ENCODE measurements at places on chromosomes 6 and 20.
A peak's percentile ranks its signal among the peaks of the same experiment; 100 is the strongest.

GRCh38 chr6:150036081-150036480, 10.7 kb upstream of the RAET1L start:
- no peak for DNase-seq

DNA sequence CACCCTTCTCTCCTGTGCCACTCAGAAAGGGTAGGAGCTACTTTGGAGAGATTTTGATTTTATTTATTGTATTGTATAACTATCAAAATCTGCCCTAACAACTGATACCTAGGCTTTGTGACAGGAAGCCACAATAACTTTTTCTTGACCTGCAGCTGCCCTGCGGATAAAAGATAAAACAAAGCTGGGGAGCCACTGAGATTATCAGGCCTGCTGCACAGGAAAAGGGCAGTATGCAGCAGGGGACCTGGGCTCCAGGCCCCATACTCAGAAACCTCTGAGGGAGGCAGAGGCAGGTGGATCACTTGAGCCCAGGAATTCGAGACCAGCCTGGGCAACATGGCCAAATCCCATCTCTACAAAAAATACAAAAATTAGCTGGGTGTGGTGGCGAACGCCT, 980 bp upstream of the SNX21 start:
- DNase-seq = no peak

DNA sequence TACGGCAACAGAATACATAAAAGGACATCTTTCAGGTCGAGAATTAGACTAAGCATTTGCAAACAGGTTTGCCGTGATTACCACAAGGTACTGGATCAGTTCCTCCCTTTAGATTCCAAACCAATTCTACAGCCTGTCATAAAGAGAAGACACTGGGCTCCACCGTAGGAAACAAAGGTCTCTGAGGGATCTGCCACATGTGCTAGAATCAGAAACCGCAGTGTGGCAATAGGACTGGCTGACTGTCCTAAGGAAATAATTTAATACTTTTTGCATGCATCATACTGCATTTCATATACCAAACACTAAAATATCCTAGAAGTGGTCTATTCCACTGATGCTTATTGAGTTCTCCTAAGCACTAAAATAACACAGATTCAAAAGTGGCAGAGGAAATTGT, 59.2 kb downstream of the POPDC3 start:
- no peak for DNase-seq

- DNase-seq = no peak
Measured at GRCh38 chr6:49988900-49989299, 19.5 kb upstream of the DEFB113 start.

- DNase-seq = no peak
Measured at GRCh38 chr20:56855708-56856107, 226.6 kb downstream of the TFAP2C start.

DNA sequence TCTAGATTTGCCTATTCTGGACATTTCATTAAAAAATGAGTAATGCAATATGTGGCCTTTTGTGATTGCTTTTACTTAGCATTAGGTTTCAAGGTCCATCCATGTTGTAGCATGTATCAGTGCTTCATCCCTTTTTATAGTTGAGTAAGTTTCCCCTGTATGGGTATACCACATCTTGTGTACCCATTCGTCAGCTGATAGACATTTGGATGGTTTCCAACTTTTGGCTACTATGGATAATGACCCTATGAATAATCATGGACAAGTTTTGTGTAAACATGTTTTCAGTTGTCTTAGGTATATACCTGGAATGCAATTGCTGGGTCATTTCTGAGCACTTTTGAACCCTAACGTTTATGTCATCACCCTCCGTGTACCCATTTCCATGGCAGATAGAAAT, 15.4 kb downstream of the METTL24 start:
- no peak for DNase-seq

DNA sequence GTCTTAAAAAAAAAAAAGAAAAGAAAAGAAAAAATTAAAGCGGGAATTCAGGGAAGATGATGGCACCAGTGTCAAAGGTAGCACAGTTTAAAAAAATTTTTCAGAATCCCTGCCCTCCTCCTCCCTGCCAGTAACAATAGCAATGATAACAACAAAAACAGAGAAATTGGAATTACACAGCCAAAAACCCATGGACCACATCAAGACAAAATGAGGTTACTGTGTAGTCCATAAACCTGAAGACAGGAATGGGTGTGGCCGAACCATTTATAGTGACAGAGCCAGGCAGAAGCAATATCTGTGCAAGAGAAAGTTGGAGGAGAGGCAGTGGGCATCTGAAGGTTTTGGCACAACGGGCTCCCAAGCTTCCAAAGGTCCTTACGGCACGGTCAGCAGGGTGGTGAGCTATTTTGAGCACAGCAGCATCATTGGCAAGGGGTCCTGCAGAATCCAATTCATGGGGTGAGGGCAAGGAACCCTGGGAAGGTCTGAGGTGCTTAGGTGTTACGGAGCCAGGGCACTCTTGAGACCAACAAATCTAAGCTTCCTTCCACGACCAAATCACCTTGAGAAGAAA, 202.3 kb downstream of the GMPR start:
- no peak for DNase-seq

DNA sequence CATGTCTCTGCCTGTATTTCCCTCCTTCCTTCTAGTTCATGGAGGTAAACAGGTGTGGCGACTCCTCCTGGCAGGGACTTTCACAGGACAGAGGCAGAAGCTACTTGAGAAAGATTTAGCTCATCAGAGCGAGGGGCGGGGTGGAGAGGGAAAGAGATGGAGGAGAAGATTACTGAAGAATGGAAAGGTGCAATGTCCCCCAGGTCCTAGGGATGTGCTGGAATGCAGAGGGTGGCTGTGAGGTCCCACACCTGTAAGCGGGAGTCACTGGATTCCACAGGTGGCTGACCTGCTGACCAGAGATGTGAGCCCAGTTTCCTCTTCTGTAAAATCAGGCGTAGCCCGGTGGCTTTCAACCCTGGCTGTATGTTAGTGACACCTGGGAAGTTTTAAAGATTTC, 199.2 kb upstream of the SULF2 start:
- DNase-seq = no peak

DNA sequence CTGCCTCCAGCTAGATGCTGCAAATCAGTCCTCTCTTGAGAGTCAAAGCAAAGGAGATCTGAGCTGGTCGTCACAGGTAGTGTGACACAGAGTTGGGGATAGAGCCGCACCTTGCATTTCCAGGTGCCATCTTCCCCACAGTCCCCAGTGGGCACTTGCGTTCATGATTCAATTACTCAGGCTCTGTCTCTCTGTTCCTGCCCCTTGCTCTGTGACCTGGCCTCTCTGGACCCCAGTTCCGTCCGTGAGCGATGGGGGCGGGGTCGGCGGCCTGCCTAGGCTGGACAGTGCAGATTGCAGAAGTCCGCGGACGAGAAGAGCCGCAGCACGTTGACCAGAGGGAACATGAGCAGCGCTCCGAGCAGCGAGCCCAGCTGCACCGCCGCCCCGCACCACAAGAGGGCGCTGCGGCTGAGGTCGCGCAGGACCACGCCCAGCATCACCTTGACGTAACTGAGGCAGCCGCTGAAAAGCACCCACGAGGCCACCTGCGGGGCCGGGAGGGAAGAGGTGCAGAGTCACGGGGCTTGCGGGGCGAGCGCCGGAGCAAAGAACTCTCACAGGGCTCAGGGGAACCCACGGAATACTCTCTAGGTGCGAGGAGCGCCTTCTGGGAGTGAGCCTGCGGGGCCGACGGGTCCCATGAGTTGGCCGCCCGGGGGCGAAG, 7.4 kb downstream of the SLC52A3 start:
- no peak for DNase-seq

- no peak for DNase-seq
Measured at GRCh38 chr6:21846541-21847451, 253.2 kb downstream of the SOX4 start.

DNA sequence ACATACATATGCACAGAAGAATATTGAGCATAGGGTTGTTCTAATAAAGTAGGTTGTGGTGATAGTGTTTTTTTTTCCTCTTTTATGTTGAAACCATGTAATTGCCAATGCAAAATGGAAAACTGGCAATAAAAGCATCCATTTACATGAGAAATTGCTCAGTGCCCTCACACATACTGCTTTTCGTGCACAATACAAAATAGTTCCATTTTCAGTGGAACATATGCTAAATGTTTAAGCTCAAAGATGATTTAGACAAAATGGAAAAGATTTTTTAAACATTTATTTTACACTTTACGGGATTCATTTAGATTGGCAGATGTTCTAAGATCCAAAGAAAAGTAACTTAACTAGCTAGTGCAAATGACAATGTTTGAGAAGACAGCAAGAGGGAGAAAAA, 678.1 kb upstream of the MANEA start:
- no peak for DNase-seq

GRCh38 chr6:51529240-51529639, 558.2 kb downstream of the PKHD1 start:
- no peak for DNase-seq

DNA sequence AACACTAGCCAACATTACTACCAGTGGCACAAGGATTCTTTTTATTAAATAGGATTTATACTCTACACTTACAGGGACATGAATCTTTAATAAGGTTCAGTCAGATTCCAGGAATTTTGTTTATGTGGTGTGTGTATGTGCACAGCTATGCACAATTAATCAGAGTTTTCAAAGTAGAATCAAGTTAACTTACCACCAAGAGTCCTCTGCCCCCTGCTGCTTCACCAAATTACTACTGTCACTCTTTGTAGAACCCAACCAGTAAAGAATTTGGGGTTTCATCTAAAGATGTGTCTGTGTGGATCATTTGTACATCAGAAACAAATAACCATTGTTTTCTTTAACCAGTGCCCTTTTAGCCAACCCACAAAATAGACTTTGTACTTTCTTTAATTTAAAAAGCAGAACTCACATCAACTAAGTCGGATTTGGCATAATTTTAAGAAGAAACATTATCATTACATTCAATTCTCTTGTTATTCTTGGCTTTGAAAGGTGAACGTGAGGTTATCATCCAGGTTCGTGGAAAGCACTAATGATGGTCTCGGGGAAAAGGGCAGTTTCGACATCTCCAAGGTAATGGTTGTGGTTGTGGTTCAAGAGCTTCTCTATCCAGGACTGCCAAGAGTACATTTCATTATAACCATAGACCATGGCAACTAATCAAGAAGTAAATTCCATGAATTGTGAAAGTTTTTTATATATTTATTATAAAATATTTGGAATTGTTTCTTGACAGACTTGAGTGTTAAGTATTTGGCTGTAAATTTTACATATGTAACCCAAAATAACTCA, 514.3 kb upstream of the ID4 start:
- DNase-seq = no peak

DNA sequence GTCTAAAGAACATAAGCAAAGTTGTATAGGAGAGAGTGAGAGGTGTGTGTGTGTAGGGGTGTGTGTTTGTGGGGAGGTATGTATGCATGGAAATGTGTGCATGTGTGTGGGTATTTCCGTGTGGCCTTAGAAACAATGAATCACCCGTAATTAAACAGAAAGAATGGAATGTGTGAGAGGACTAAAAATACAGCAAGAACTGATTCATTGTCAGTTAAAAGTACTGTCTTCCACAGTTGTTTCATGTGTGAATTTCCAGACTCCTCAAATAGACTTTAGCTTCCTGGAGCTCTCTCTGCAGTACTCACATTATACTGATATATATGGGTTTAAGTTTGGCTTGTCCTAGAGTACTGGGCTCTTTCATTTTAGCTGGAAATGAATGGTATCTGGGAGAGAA, 145.7 kb downstream of the RIMS1 start:
- no peak for DNase-seq

GRCh38 chr6:150418827-150419594, 50.2 kb downstream of the IYD start:
- DNase-seq = peak; percentile 5

- DNase-seq = no peak
Measured at GRCh38 chr6:170198298-170198697, 92.6 kb downstream of the DLL1 start.

DNA sequence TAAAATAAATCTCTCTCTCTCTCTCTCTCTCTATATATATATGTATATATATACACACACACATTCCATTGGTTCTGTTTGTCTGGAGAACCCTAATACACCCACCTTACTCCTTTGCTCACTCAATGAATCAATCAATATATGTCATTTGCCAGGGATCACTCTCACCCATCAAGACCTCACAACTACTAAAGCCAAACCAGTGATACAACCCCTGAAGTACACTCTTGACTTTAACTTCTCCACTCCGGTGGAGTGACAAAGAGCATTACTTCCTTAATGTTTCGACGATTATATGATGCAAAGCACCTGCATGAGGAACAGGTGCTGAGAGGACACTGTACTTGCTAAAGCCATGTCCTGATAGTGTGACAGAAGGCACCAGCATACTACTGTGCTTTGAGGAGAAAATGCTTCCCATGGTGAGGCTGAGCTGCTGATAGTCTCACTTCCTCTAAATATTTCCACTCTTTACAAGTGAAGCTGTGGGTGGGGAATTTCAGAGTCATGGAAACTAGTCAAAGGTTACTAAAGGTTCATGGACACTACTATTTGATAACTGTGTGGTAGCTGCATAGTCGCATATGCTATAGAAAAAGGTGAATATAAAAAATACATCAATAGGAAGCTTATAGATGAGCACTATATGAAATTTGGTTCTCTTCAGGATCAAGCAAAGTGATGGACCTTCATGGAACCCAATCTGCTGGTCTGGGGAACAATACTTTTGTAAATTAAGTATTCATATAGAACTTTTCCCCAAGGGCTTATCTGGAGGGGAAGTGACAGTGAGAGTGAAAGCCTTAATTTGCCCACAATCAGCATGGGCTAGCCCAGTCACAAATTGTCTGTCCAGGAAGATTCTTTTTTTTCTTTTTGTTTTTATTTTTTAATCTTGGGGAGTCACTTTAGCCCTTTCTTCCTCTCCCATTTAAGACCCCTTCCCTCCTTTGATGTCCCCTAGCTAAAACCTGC, 141.9 kb upstream of the NEDD9 start:
- DNase-seq = no peak

DNA sequence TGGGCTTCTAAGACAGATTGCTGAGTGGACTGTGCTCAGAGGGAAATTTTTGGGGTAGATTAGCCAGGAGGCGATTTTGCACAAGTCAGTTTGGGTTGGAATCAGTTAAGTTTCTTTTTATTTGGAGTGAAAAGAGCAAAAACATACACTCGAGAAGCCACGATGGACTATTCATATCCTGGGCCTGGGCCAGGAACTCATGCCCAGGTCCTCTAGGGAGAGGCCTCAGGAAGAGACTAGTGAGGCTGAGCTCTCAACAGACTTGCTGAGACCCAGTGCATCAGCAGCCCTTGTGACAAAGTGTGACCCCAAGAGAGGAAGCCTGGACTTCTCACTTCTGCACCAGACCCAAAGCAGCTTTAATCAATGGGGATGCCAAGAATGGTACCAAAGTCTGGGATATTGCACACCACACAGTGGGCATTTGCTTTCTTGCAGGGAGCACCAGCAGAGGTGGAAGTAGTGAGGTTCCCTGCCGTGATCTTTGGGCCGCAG, 61.6 kb upstream of the MAFB start:
- no peak for DNase-seq

DNA sequence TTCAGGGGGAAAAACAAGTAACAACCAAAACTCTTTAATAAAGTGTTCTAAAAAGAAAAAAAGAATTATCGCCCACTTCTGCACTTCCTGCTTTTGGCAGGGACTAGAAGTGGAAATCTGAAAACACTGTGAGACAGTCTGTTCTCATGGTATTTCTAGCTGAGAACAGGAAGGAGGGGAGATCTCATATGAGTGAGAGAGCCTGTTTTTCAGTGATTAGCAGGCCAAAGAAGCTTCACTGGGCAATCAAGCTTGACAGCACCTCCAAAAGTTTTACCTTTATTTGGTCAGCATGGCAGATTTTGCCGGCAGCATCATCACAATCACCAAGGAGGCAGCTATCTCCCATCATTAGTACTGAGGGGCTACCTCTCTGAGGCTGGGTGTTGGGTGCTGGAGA, 79.5 kb upstream of the ATXN1 start:
- no peak for DNase-seq

- DNase-seq = no peak
Measured at GRCh38 chr20:44092551-44093248, 94.3 kb downstream of the JPH2 start.
